CMK (cell line): ENCODE measurements at places on chromosomes 6 and 20.

DNA sequence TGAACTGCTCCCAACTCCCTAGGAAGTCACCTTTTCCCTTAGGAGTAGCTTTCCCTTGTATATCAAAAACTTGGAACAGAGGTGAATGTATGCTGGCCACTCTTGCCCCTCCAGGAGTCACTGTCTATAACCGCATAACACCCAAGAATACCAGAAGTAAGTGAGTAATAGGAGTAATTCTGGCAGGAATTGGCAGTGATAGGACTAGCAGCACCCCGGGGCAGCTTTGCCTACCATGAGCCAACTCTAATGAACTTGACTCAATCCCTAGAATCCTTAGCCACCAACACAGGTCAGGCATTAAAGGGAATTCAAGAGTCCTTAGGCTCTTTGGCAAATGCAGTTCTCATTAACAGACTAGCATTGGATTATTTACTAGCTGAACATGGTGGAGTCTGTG lies 28.8 kb upstream of the CD164 start:
- no peak for DNase-seq

DNA sequence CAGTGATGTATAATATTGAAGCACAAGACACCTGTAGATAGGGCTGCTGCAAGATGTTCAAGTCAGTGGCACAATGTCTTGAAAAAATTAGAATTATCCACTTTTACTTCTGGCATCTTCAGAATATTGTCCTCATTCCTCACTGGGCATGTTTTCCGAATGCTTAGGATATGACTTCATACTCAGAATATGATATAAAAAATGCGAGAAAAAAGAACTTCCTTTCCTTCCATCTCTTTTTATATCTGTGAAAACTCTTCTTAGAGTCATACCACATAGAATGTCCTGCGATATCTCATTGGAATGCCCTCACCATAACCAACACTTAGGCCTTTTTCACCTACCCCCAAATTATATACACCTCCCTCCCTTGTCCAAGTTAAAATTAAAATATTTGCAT lies 4.6 kb downstream of the MAS1L start:
- DNase-seq, result no peak

- no peak for DNase-seq
These were observed 112.7 kb downstream of the ISM1 start for GRCh38 chr20:13333793-13334192.

DNA sequence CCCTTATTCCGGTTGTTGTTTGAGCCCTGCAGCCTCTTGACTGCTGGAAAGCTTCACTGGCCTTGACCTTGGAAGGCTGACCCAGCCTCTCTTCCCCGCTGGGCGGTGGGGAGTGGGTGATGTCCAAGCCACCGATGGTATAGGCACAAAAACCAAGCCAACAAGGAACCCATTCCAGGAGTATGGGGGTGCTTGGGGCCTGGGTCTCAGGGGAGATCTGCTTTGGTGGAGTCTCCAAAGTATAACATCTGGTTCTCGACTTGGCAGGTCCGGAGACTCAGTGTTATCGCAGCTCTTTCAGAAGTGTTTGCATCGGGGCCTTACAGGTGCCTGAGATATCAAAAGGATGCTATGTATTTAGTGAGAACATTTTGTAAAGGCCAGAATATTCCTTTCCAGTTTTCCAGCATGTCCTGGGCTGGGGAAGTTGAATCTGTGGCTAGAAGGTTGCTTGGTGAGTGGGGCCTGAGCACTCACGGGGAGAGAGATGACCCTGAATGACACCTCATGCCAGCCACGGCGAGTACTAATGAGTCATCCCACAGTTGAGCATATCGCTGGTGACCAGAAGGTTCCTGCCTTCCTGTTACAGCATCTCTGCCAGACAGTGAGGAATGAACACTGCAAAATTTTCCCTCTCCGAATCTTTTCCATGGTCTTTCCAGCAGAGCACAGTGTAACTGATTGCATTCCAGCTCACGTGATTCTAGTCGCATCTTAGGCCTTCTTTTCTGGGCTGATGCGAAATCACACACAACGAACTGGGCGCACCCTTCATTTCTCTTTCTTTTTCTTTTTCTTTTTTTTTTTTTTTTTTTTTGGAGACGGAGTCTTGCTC lies 133.9 kb downstream of the ZDHHC14 start:
- peak; percentile 91 for DNase-seq

DNA sequence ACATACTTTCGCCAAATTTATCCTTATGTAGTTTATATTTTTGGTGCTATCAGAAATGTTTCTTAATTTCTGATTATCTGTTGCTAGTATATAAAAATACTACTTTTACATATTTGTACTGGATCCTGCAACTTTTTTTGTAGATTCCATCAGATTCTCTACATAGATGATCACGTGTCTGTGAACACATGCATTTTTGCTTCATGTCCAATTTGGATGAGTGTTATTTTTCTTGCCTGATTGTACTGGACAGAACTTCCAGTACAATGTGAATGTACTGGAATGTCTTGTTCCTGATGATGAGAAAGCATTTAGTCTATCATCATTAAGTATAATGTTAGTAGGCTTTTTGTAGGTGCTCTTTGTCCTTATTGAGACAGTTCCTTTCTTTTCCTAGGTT lies 25.0 kb upstream of the SSR1 start:
- no peak for DNase-seq

DNA sequence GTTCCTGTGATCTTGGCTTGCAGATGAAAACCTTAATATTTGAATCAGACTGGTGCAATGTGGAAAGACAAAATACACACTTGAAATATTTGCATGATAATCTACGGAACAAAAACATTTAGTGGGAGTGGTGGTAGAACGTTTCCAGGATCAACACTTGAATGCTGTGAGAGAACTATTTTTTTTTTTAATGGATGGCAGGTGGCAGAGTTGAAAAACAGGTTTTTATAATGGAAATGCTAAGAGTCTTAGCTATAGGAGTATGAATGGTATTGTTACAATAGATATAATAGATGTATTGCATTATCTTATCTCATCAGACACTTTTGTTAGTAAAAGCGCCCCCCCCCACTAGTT lies 49.2 kb downstream of the CDKAL1 start:
- DNase-seq, result no peak

GRCh38 chr6:17281497-17282481 lies 628 bp downstream of the RBM24 start:
- no peak for DNase-seq

DNA sequence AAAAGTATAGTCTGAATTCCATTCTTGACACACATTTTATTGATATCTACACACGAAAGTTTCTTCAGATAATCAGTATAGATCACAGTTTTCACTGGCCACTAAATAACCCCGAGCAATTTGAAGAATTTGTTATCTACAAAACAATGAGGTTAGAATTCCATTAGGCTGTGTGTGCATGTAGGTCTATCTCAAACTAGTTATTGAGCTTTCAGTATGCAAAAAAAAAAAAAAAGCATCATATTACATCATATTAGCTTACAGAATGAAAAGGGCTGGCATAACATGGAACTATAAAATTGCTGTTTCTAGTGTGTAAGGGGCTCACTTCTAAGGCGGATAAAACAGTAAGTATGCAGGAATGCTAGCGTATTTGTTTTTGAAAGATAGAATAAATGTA lies 59.5 kb upstream of the ADGRG6 start:
- no peak for DNase-seq

GRCh38 chr6:9593554-9593953 lies 821.3 kb downstream of the TFAP2A start:
- DNase-seq, result no peak

GRCh38 chr6:14224359-14225103 lies 107.0 kb downstream of the CD83 start:
- DNase-seq, result no peak
